ENCODE measurements at places on chromosomes 2 and 18.

GRCh38 chr2:162343824-162344616, at the start of gene GCA:
Gene GCA, plus strand, starts transcription at chr2:162344132. Its CDS starts 117 bp downstream, at chr2:162344249.
- DNase-seq = peak; percentile 96

GRCh38 chr2:3241971-3242746, 135.5 kb downstream of the EIPR1 start:
- DNase-seq = no peak

DNA sequence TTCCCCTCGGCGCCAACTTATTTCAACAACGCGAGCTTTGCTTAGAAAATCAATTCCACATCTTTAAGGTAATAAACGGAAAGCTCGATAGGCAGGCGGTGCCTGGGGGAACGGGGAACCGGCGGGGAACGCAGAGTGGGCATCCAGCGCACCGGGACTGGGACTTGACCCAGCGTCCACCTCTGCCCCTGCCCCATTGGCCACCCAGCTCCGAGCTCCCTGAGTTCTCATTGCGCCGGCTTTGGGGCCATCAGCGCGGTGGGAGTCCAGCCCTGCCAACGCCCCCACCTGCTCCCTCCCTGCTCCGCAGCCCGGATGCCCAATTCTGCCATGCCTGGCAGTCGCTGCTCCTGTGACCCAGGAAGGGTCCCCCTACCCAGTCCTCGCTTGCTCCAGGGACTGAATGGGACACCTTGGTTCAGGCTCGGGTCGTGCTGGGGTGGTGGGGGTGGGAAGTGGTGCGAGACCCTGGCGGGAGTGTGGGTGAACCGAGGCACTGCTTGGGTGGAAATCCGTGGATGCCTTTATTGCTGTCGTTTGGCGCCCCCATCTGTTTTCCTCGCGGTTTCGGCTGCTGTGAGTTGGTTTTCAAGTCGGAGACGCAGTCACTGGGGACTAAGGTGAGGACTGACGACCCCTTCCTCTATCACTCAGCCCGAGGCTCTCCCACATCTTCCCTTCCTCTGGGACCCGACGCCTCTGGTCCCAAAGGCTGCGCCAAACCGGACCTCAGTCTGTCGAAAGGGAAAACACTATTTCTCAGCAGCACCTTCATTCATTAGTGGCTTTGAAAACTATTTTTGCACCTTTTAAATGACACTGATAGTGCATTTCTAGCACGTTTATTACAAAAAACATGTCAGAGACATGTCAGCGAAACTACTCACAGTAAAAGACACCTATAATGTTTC, 2.4 kb upstream of the EVX2 start:
- DNase-seq = peak; percentile 37

DNA sequence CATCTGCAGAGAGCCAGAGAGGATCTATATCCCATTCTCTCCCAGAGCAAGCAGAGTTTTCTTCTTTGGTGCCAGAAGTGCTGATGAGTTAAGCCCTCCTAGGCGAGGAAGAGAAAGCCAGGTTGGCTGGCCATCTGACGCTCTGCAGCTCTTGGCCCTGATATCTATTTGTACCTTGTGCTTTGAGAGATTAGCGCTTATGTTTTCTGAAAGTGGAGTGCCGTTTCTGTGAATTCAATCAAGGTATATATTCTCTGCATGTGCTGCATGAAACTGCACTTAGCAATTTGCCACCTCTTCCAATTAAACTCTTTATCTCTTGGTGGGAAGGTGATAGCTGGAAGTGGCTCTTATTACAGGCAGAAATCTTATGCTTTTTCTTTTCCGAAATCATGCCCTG, 177.5 kb downstream of the LPIN1 start:
- DNase-seq = no peak

DNA sequence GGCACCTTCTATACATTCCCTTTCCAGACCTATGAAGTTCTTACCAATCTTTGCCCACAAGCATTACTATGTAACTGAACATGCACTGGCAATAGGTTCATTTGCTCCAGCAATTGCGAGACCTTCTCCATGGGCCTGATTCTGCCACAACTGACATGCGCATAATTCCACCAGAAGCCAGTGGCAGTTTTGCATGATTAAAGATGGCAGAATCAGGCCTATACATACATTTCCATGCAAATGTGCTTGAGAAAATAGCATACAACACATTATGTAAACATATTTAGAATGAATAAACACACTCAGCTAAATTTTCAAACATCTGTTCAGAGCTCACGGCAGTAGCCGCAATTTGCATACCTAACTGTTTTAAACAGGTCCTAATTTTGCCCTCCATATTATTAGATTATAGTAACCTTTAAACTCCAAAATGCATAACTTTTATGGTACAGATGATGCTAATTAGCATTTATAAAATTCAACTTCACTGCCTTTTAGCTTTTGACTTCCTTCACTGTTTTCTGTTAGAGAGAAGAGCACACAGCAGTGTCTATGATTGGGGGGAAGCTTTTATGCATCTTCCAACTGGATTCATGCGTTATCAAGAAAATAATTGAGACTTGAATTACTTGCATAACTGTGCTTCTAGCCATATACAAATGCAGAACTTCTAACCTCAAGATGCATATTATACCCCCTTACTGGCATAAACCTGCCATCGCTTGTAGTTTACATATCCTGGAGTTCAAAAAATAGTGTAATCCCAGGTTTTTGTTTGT, 155.3 kb upstream of the CDH19 start:
- no peak for DNase-seq

DNA sequence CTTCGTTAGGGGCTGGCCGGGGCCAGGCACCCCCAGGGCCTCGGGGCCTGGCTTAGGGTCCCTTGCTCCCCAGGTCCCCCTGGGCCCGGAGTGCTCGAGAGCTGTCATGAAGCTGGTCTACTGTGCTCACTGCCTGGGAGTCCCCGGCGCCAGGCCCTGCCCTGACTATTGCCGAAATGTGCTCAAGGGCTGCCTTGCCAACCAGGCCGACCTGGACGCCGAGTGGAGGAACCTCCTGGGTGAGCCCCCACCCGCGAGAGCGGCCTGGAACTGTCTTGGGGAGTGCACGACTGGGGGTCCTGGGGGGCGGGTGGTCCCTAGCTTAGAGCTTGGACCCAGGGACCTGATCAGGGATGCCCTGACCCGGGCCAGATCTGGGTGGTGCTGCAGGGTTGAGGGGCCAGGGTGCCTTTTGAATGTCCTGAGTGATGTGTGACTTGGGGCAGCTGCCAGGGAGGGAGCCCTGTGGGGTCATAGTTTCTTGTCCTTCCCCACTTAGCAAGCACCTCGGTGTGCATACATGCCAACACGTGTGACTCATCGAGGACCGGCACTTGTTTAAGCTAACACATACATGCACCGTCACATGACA, 27.9 kb downstream of the GPC1 start:
- DNase-seq = no peak

GRCh38 chr18:34834897-34835296, 124.8 kb downstream of the DTNA start:
- no peak for DNase-seq

DNA sequence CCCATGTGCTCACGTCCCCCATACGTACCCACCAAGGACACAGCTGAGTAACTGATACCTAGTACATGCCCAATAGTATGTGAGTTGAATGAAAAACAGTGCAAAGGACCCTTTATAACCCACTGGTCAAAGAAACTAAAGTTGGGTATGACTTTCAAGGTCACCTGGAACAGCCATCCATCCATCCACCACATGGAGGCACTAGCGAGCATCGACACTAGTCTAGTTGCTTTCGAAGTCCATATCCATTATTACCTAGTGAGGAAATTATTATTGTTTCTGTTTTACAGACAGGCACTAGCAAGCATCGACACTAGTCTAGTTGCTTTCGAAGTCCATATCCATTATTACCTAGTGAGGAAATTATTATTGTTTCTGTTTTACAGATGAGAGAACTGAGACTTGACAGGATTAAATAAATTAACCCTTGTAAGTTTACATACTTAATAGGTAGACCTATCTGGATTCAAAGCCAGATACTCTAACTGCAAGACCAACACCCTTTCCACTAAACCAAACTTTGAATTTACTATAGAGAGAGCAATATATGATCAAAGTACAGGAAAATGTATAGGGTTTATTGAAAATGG, 233.7 kb downstream of the METTL4 start:
- peak; percentile 52 for DNase-seq

GRCh38 chr2:74816540-74817303, 17.2 kb upstream of the HK2 start:
- DNase-seq = no peak

DNA sequence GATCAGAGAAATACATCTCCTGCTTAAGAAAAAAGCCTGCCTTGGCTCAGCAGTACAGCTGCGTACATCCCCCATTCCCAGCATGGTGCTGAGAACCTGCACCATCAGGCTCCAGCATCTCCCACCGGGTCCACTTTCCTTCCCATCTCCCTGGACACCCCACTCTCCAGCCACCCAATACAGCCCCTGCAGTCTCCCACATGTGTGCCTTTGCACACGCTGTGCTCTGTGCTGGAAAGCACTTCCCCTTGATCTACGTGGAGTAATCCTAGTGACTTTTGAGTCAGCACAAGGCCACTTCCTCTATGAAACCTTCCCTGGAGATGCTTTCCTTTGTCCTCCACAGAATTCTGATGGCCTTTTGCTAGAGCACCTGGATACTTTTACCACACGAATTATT, 17.0 kb downstream of the STAT1 start:
- DNase-seq = no peak

DNA sequence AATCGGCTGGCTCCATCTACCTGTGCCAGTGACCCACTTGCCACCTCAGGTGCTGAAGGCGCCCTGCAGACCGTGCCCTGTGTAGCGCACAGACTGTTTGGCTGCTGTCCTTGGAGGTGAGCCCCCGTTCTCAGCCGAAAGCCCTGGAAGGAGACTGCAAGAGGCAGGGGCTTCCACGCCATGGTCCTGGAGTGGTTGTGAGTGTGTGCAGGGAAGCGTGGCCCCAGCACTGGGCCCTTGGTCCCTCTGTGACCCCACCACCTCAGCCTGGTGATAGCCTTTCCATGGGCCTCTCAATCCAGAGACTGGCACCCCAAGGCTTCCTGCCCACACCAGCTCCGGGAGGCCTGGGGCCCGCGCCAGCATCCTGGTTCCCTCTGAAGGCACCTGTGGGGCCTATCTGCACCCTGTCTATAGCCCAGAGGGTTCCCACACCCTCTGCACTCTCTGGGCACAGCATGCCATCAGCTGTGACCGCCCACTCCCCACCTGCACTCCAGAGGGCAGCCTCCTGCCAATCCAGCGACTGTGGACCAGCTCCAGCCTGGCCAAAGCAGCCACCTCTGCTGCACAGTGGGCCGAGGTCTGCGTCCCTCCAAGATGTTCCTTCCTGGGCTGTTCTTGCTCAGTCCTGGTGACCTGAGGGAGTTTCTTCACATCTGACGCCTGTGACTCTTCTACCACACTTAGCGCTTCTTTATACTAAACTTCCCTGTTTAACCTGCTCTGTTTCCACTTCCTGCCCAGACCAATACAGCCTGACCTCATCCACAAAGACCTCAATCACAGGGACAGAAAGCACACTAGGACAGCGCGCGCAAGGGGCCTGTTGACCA, 109.5 kb downstream of the EIPR1 start:
- DNase-seq = no peak

- DNase-seq = no peak
Observed at GRCh38 chr2:184637781-184638180, 39.5 kb downstream of the ZNF804A start.

DNA sequence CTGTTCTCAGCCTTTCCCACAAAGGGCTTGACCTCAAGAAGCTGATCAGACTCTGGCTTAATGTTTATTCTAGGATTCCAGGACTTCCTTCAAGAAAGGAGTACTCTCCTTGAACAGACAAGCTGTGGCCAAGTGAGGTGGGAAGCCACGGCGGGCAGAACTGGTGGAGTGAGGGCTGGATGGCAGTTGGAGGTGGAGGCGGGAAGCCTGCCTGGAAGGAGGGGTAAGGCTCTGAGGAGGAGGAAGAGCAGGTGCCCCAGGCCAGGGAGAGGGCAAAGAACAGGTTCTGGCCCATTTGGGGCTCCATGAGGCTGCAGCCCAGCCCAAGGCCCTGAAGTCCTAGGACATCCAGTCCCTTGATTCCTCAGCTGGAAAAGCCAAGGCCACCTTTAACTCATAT, 143.9 kb downstream of the CYP26B1 start:
- DNase-seq = no peak

DNA sequence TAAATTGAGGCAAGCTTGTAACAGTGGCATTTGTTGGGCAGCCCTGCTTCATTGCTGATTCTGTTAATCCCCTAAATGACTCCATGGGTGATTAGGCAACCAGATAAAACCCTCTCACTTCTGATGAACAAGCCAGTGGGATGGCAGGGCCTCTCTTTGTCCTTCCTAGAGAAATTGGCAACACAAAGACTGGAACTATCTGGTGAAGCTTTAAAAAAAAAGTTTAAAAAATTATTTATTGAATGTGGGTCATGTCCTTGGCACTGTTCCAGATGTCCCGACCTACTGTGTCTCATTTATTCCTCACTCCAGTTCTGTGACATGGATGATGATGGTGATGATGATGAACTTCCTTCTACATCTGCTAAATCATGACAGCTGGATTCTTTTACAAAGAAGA, 30.8 kb downstream of the NRP2 start:
- no peak for DNase-seq

- no peak for DNase-seq
Observed at GRCh38 chr2:183610724-183611123, 486.5 kb downstream of the NUP35 start.

DNA sequence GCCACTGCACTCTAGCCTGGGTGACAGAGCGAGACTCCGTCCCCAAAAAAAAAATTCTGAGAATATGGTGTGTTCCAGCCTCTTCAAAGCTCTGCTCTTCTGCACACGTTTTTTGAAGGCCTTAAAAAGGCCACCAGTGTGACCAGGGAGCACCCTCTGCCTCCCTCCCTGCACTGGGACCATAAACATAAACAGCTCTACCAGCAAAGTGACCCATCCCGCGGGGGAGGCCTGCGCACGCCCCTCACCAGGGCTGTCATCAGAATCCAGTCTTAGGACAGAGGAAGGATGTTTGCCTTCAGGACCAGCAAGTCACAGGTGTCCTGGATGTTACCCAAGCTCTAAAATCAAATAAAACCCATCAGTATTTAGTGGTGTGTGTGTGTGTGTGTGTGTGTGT, 23.2 kb upstream of the B3GNT7 start:
- DNase-seq = no peak

- peak; percentile 16 for DNase-seq
Observed at GRCh38 chr2:184628051-184628450, 29.7 kb downstream of the ZNF804A start.

DNA sequence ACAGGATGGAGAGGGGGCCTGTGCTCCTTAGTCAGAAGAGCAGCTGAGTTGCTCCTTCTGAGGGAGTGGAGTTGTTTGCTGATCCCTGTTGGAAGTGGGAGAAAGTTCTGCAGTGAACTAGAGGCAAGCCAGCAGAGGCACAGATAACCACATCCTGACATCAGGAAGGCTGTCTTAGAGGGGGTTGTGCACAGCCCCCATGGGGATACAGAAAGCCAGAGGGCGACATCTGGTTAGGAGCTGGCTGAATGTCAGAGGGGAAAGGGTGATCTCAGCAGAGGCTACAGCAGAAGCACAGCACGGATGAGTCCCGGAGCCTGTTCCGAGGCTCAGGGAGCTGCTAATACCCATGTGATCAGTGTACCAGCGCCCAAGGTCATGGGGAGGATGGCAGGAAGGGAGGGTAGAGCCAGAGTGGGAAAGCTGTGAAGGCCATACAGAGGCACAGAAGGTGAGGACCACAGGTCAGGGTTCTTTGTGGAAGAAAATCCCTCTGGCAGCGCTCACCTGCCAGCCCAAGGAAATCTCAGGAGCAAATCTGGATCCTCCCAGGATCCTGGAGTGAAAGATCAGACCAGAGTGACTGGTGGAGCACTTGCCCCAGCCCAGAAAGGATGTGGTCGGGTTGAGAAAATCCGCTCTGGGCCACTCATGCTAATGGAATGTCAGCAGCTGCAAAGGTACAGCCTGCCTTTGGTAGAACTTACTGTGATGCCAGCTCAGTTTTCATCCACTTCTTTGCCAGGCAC, 111.8 kb downstream of the STPG4 start:
- no peak for DNase-seq

- DNase-seq = no peak
Observed at GRCh38 chr2:19642501-19642900, 259.3 kb downstream of the TTC32 start.
